IPS DF 6.9 (cell line): ENCODE measurements at places on chromosomes 5 and 9.
A peak's percentile ranks its signal among the peaks of the same experiment; 100 is the strongest.

- DNase-seq, result no peak
Measured at GRCh38 chr5:29197631-29198454, 1995.6 kb upstream of the CDH6 start.

DNA sequence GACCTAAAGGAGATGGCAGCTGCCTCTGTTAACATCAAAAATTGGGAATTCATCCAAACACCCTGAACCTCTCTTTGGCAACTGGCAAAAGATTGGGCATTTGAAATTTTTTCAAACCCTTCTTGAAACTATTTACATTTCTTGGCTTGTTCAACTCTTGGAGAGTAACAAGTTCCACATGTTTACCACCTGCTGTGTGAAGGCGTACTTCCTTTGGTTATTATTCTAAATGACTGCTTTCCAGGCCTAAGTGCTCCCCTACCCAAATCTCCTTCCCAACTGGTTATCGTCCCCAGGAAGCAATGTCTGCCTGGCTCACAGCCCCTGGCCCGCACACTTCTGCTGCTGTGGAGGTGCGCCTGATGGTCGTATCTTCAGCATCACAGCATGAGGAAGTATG, 422.7 kb downstream of the DMAC1 start:
- no peak for DNase-seq

DNA sequence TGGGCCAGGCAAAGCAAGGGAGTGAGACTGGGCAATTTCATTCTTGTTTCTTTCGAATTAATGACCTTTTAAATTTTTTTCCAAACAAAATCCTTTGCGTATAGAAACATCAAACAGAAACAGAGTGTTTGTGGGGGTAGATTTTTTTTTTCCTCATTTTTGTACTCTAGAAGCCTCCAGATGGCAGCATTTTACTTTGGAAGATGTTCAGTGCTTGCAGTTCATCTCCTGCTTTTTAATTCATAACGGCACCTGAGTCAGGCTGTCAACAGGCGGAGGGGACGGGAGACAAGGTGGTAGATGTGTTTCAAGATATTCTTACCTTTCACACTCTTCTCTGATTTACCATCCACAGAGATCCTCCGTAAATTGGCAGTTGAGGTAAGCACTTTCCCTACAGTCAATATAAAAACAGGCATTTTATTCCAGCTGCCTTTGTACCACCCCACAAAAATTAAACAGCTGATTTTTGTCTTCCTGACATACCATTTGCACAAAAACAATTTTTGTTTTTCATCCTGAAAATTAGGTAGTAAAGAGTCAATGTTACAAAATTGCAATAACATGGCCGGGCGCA, 99.5 kb upstream of the FBXL17 start:
- DNase-seq, result peak; percentile 11

DNA sequence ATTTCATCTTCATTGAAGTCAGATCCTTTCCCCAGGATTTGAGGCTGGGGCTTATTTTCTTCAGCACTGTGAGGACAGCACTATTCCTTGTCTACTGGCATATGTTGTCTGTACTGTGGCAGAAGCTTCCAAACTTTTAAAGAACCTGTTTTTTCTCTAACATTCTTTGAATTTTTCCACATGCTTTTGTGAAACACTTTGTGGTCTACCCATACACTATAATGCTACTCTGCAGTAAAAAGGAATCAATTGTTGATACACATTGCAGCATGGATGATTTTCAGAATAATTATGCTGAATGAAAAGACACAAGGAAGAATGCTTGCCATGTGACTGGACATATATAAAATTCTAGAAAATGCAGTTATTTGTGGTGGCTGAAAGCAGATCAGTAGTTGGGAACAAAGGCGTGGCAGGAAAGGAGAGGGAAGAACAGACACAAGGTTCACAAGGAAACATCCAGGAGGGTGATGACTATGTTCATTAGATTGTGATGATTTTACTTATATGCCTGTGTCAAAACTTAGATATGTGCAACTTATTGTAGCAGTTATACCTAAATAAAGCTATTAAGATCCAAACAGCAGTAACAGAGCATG, 96.8 kb downstream of the WNK2 start:
- no peak for DNase-seq

DNA sequence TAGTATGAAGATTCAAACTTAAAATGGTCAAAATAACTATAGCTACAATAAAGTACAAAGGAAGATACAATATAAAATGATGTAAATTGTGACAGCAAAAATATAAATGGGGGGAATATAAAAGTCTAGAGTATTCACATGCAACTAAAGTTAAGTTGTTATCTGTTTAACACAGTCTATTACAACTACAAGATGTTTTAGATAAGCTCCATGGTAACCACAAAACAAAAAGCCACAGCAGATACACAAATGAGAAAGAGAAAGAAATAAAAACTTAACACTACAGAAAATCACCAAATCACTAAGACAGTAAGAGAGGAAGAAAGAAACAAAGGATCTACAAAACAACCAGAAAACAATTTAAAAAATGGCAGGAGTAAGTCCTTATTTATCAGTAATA, 17.0 kb upstream of the SH3TC2 start:
- no peak for DNase-seq

GRCh38 chr9:96217294-96217707, 84.7 kb downstream of the HSD17B3 start:
- DNase-seq, result no peak

DNA sequence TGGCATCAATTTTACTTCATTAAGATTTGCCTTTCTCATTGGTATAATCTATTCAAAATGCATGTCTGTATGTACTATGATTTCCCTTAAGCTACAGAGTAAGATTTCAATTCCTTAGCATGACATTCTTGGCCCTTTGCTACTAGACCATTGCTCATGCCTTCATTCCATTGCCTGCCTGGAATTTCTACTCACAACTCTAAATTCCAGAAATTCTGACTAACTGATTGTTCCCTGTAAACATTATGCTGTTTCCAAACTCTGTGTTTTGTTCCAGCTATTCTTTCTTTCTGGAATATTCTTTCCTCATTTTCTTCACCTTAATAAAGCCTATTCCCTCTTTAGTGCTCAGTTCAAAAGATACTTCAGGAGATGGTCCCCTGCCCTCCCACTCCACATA, 568.8 kb upstream of the SEMA6A start:
- DNase-seq, result no peak
